ENCODE measurements at places on chromosomes 13 and 19.
A peak's percentile ranks its signal among the peaks of the same experiment; 100 is the strongest.

- no peak for DNase-seq
Measured at GRCh38 chr13:68428292-68428691, 1198.2 kb upstream of the PCDH9 start.

GRCh38 chr19:18604820-18605159 is 1.8 kb downstream of the CRLF1 start:
- no peak for DNase-seq

- DNase-seq, result no peak
Measured at GRCh38 chr13:70388935-70389334, 280.7 kb upstream of the KLHL1 start.

DNA sequence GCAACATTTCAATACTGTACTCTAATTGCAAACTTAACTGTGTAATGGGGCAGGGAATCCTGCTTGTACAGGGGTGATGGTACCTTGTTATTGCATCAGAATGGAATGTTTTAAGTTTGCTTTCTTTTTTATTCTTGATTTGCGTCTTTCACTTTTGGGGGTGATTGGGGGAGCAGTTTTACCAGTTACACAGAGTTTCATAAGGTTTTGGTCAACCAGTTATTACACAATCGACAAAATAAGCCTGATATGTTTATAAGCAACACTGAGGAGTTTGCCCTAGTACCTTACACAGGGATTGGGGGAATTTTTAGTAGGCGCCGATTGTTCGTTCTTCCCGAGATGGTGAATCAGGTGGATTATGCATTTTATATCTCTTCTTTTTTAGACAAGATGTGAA is 2.7 kb downstream of the KLF5 start:
- no peak for DNase-seq

DNA sequence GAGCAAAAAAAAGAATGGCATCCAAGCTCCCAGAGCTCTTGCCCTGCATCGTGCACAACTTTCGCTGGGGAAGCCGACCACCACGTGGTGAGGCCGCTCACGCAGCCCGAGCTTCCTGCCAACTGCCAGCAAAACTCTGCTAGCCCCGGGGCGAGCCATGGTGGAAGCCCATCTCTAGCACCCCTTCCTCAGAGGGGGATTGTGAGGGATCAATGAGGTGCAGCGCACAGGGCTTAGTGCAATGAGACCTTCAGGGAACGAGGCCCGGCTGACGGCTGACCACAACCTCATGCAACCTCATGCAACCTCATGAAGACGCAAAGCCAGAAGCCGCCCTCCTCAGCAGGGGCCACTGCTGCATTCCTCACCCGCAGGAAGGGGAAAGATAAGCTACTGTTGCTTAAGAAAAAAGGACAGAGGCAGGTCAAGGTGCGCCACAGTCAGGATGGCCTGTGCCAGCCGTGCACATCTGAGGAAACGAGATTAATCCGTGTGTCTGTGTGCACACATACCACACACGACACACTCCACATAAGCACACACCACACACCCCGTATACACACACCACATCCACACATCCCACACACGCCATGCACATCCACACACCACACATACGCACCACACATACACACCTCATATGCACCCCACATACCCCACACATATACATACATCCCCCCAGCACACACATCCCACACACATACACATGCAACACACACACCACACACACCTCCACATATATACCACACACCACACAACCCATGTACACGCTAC is 9.6 kb downstream of the HSPBP1 start:
- DNase-seq, result no peak

GRCh38 chr13:51834581-51835171 is 10.3 kb downstream of the TMEM272 start:
- DNase-seq, result no peak

DNA sequence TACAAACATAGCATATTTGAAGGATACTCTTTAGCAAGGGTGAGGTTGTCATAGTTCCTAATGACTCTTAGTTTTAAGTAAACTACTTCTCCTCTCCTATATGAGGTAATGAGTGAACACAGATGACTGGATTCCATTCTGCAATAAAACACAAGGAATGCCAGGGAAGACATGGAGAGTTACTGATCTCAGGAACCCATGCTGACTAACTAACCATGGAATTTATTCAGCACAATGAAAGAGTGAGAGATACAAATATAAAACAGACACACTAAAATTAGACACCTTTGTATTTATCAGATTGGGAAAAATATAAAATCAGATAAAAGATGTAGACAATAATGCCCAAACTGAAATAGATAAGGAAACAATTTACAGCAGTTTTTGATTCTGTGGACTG is 1525.9 kb upstream of the SLC10A2 start:
- no peak for DNase-seq

- DNase-seq, result no peak
Measured at GRCh38 chr13:38417727-38418126, 68.1 kb downstream of the UFM1 start.

DNA sequence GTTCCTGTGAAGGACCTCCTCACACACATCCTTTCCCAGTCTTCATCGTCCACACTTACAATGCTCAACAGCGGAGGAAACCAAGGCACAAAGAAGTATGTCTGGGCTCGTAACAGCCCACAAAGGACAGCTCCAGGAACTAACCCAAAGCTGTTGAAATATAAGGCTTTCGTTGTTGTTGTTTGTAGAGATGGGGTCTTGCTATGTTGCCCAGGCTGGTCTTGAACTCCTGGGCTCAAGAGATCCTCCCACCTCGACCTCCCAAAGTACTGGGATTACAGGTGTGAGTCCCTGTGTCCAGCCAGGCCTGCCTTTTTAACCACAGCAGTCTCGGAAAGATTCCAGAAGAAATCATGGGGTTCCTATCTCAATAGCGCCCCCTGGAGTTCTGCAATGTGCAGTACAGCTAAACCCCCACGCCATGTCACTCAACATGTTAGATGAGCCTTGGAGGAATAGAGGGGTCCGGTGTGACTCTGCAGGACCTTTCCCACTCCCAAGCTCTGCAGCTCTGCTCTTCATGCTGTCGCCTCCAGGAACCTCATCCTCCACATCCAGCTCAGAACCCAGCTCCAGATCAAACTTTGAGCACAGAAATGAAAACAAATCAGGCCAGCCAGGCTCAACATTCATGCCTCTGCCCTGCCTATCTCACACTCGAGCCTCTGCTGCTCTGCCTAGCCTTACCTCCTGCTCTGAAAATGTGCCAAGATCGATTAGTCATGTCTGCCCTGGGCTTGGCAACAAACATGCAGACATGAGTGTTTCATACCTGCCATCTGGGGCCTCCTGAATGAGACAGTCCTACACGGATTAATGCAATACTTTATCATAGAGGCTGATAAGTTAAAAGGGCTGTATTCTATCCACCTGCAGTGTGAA is 7.5 kb downstream of the PLA2G4C start:
- peak; percentile 44 for DNase-seq

DNA sequence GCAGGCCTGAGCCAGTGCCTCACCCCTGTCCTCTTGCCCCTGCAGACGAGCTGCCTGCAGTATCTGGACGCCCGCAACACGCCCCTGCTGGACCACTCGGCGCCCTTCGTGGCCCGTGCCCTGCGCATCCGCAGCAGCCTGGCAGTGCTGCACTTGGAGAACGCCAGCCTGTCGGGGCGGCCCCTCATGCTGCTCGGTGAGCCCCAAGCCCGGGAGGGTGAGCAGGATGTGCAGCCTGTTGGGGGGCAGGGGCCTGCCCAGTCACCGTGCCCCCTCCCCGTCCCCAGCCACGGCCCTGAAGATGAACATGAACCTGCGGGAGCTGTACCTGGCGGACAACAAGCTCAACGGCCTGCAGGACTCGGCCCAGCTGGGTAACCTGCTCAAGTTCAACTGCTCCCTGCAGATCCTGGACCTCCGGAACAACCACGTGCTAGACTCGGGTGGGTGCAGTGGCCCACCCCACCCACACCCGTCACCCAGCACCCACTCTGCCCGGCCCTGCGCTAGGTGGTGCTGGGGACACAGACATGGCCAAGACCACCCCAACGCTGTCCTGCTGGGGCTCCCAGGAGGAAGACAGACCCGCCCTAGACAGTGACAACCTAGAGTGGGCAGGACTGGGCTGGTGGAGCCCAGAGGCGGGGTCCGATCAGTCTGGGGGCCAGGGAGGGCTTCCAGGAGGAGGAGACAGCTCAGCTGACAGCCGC is 18.6 kb downstream of the NKPD1 start:
- no peak for DNase-seq

- DNase-seq, result no peak
Measured at GRCh38 chr19:30109565-30109964, 167.5 kb downstream of the URI1 start.

DNA sequence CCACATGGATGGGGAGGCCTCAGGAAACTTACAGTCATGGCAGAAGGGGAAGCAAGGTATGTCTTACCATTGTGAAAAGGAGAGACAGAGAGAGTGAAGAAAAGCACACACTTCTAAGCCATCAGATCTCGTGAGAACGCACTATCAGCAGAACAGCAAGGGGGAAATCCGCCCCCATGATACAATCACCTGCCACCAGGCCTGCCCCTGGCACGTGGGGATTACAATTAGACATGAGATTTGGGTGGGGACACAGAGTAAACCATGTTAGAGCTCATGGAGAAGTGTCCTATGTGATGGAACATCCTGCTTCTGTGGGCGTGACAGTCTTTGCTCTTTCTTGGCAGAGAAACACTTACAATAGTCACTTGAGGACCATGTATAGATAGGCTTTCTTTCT is 28.1 kb upstream of the ZNF331 start:
- DNase-seq, result no peak

DNA sequence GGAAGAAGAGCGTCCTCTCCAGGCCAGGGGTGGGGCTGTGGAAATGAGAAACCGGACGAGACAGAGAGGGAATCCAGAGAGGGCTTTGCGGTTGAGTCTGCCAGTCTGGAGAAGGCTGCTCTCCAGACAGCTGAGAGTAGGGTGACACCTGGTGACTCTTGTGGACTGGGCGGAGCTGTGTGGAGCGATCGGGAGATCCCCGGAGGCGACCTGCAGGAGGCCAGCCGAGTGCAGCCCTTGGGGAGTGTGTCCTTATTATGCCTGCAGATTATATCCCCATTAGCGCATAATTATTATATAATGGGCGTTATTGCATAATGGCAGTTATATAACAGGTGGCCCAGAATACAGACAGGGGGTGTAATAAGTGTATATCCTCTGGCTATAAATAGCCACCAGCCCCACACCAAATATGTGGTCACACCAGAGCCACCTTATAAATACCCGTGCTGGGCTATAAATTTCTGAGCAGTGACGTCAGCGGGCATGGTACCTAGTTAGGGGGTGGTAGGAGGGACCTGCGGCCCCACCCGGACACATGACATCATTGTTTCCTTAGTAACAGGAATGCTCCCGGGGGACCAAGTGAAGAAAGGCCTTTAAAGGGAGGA is 41.2 kb downstream of the NFIX start:
- DNase-seq, result no peak

DNA sequence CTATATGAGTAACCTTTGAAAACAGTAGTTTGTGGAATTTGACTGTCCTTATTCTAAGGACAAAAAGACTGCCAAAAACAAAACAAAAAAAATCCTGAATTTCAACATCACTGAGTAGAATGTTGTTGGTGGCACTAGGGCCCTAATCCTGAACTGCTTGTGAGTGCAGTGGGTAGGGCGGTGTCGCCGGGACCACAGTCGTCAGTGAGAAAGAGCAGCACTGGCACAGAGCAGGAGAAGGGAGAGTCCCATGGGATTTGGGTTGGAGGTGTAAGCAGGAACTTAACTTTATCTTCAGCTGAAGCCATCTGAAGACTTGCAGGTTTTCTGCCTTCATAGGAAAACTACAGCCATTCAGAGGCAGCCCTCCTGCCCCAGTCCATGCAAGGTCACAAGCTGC is 5.6 kb downstream of the PCID2 start:
- DNase-seq, result no peak

- DNase-seq, result no peak
Measured at GRCh38 chr13:48629277-48629676, 24.5 kb upstream of the CYSLTR2 start.

DNA sequence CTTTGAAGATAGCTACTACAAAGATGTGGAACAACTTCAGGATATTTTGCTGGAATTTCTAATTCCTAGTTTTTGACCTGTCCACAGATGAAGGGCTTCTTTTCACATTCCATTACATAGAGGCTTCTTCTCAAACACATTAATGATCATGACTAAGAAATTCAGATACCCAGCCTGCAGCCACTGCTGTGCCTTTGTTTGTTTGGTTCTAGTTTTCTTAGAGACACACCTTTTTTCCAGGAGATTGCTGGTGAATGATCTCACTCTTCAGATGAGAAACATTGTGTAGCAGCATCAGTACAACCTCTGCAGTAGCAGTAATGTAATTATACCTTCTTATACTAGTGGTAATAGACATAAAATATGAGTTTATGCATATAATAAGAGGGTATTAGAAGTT is 5.0 kb downstream of the TDRD3 start:
- no peak for DNase-seq

- DNase-seq, result no peak
Measured at GRCh38 chr19:31715249-31715945, 366.2 kb upstream of the TSHZ3 start.

- DNase-seq, result no peak
Measured at GRCh38 chr13:45108716-45109101, 11.6 kb upstream of the GTF2F2 start.

DNA sequence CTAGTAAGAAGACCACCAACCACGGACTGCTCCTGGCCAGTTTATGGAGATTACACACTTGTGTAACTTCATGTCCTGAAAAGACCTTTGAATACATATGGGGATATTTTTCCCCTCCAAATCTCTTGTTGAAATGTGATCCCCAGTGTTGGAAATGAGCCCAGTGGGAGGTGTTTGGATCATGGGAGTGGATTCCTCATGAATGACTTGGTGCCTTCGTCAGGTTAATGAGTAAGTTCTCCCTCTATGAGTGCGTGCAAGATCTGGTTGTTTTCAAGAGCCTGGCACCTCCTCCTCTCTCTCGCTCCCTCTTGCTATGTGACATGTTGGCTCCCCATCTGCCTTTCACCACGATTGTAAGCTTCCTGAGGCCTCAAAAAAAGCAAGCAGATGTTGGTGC is 769.0 kb upstream of the SLITRK1 start:
- DNase-seq, result no peak

GRCh38 chr13:74021505-74021904 is 112.7 kb downstream of the KLF12 start:
- no peak for DNase-seq

- no peak for DNase-seq
Measured at GRCh38 chr19:43767818-43768217, 13.0 kb downstream of the KCNN4 start.

DNA sequence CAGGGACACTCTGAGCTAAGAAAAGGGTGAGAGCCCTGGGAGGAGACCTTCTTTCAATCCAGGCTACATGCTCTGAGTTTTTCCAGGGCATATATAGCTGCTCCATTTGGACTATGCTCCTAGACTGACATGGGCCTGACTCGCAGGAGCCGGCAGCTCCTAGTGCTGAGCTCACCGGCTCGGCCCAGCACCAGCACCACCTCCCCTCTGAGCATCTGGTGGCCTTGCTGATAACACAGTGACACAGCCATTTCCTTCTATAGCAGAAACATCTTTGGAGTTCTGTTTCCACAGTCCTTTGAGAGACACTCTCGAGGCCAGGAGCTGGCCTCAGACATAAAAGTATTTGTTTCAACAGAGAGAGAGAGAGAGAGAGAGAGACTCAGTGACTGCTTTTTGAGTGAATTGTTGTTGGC is 184.9 kb downstream of the TM9SF2 start:
- DNase-seq, result no peak

All from stimulated activated CD4-positive, alpha-beta T cell treated with anti-CD3 and anti-CD28 coated beads, Interleukin-2, amount 100 ng/mL, for 24 hours (primary cell).